ENCODE measurements at places on chromosomes 12 and 14. TPM values are rescaled to one million over a fixed set of nuclear protein-coding genes. Genes with fewer than 3 reads are reported as not detected.

CLEC4D gene
- not detected for total RNA-seq

RASSF9 gene
- 0.17 TPM for total RNA-seq

RIPK3 gene
- total RNA-seq = not detected

CCDC88C gene
- 19.7 TPM for total RNA-seq

LGR5 gene
- 0.04 TPM for total RNA-seq

NPAS3 gene
- total RNA-seq = 1.2 TPM

LRFN5 gene
- total RNA-seq = not detected

FMNL3 gene
- total RNA-seq = 6.2 TPM

ANKRD33 gene
- not detected for total RNA-seq

AKAP3 gene
- total RNA-seq = 1.9 TPM

BICDL1 gene
- 5.8 TPM for total RNA-seq

CEBPE gene
- not detected for total RNA-seq

GSG1 gene
- not detected for total RNA-seq

PLA2G1B gene
- total RNA-seq = not detected

CLMN gene
- total RNA-seq = 3.5 TPM
